Ovary (tissue), 10 donors: ENCODE measurements at places on chromosomes 2 and 18. TPM values are rescaled to one million over a fixed set of nuclear protein-coding genes. Genes with fewer than 3 reads are reported as not detected.

GRCh38 chr2:14621114-14621513, 11.4 kb upstream of the LRATD1 start:
- DNase-seq = no peak
- no peaks in the 10 kb centered on the region for H3K4me1 ChIP-seq
- no peak overlapping the region for H3K27ac ChIP-seq
- H3K27me3 ChIP-seq = no peaks in the 10 kb centered on the region

DNA sequence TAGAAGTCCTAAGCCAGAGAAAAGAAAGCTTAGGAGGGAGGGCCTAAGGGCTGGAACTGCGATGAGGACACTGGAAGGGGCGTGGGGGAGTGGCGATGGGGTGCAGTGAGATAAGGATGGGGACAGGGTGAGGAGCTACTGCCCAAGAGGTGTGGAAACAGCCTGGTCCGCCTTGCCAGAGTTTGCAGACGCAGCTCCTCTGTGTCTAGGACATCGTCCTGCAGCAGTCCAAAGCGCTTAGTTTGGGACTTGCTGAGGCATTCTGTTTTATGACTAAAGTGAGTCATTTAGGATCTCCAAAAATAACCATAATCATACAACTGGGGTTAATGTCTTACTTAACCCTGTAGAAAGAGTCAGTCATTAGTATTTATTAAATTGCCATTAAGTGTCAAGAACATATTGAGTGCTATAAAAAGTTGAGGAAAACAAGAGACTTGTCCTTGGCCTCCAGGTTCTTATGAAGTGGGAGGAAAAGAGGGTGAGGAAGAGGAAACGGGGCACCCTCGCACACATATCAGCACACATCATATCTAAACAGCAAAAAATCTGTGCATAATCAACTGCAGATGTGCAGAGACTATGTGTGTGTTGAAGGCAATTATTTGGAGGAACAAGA, 74.8 kb downstream of the CDK15 start:
- H3K27me3 ChIP-seq = no peaks in the 10 kb centered on the region
- no peak overlapping the region for H3K27ac ChIP-seq
- DNase-seq = no peak
- no peaks in the 10 kb centered on the region for H3K36me3 ChIP-seq
- H3K4me3 ChIP-seq = no peak overlapping the region
- peaks cover 2% of the 10 kb centered on the region for H3K4me1 ChIP-seq

DNA sequence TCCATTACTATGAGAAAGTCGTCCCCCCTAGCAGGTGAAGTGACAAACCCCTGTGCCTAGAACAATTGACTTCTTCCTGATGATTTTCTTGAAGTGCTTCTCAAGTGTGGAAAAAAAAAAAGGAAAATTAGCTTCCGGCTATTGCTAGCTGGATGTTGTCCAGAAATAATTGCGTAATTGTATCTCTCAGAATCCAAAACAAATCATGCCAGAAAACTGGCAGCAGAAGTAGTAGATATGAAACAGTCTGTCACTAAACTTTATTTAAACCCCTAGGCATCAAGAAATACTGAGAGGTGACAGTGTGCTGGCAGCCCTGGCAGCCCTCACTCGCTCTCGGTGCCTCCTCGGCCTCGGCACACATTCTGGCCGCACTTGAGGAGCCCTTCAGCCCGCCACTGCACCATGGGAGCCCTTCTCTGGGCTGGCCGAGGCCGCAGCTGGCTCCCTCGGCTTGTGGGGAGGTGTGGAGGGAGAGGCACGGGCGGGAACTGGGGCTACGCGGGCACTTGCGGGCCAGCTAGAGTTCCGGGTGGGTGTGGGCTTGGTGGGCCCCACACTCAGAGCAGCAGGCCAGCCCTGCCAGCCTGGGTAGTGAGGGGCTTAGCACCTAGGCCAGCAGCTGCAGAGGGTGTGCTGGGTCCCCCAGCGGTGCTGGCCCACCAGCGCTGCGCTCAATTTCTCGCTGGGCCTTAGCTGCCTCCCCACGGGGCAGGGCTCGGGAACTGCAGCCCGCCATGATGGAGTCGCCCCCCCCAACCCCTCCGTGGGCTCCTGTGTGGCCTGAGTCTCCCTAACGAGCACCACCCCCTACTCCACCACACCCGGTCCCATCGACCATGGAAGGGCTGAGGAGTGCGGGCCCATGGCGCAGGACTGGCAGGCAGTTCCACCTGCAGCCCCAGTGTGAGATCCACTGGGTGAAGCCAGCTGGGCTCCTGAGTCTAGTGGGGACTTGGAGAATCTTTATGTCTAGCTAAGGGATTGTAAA, 80.5 kb upstream of the ABCA12 start:
- DNase-seq = no peak
- no peaks in the 10 kb centered on the region for H3K27me3 ChIP-seq
- no peak overlapping the region for H3K27ac ChIP-seq
- no peaks in the 10 kb centered on the region for H3K36me3 ChIP-seq
- H3K4me3 ChIP-seq = no peak overlapping the region
- H3K4me1 ChIP-seq = no peaks in the 10 kb centered on the region

TSPYL6 gene
- total RNA-seq = 0.10 TPM

GRCh38 chr2:174122185-174122584, 126.1 kb downstream of the OLA1 start:
- no peaks in the 10 kb centered on the region for H3K27me3 ChIP-seq
- H3K4me3 ChIP-seq = no peak overlapping the region
- no peak overlapping the region for H3K27ac ChIP-seq
- DNase-seq = no peak

DNA sequence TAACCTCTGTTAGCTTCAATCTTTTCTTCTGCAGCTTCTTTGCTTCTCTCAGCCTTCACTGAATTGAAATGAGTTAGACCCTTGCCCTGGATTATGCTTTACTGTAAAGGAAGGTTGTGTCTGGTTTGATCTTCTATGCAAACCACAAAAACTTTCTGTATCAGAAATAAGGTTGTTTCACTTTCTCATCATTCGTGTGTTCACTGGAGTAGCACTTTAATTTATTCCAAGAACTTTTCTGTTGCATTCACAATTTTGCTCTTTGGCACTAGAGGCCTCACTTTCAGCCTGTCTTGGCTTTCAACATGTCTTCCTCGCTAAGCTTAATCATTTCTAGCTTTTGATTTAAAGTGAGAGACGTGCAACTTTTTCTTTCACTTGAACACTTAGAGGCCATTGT, 365.3 kb downstream of the TDRD15 start:
- H3K36me3 ChIP-seq = no peaks in the 10 kb centered on the region
- H3K27me3 ChIP-seq = no peaks in the 10 kb centered on the region
- no peaks in the 10 kb centered on the region for H3K4me1 ChIP-seq
- no peak overlapping the region for H3K27ac ChIP-seq

GRCh38 chr2:240377366-240377765, 58.1 kb upstream of the GPC1 start:
- H3K4me3 ChIP-seq = no peak overlapping the region
- H3K4me1 ChIP-seq = peaks cover 8% of the 10 kb centered on the region
- no peaks in the 10 kb centered on the region for H3K27me3 ChIP-seq
- H3K36me3 ChIP-seq = no peaks in the 10 kb centered on the region
- no peak overlapping the region for H3K27ac ChIP-seq

TUBB8B gene
- not detected for total RNA-seq
